ENCODE measurements at places on chromosomes 5 and 9. TPM values are rescaled to one million over a fixed set of nuclear protein-coding genes. Genes with fewer than 3 reads are reported as not detected.

DNA sequence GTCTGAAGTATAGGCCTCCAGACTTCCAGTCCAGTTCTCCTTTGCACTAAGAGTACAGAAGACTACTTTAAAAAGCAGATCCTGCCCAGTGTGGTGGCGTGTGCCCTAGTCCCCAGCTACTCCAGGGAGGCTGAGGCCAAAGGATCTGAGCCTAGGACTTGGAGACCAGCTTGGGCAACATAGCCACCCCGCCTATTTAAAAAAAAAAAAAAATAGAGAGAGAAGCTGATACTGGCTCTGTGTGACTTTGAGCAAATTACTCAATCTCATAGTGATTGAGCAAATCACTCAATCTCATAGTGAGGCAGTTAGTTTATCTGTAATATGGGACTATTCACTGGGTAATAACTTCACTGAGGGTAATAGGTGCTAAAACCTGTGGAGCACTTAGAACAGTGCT, 43.6 kb upstream of the KDM4C start:
- no peak for DNase-seq
- no peaks in the 10 kb centered on the region for H3K36me3 ChIP-seq
- no peak overlapping the region for H3K4me3 ChIP-seq

DNA sequence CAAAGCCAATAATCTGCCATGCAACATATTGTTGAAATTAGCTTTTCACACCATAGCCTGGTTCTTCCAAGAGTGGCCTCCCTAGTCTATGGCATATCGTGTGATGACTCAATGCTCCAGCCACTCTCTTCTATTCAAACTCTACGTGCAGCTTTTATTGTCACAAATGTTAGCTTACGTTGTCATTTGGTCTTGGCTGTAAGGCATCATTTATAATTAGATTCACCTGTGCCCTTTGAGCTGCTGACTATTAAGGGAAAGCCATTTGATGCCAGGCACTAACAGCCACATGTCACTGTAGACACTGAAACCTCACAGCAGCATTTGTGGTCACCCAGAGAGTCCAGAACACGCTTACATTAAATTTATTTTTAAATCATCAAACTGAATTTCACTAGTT, 66.8 kb downstream of the APBA1 start:
- no peak overlapping the region for H3K27ac ChIP-seq
- H3K4me1 ChIP-seq = no peaks in the 10 kb centered on the region
- H3K36me3 ChIP-seq = no peaks in the 10 kb centered on the region
- no peak for DNase-seq
- H3K27me3 ChIP-seq = peaks cover 1% of the 10 kb centered on the region
- no peak overlapping the region for H3K4me3 ChIP-seq

SPATA31A3 gene
- total RNA-seq = not detected

IRX4 gene
- not detected for total RNA-seq

TYRP1 gene
- not detected for total RNA-seq

DNA sequence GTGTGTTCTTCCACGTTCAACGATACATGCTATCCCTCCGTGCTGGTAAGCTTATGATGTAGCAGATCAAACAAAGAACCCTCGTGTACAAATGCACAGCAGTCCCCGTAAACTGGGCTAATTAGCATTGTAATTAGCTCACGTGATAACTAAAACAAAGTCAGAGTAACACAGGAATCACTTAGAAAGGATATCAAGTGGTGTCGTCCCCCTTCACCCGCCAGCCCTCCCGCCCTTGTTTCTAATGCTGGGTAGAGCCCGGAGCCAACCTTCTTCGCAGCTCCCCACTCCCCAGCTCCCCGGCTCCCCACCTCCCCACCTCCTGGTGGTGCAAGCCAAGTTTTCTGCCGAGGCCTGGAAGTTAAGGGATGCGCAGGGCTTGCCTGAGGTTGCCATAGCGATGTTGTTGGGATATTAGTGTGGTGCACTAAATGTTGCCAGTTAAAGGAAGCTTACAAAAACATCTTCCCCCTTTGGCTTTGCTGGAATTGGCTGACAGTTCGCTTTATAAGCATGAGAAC, 357.9 kb upstream of the CCNH start:
- H3K4me1 ChIP-seq = no peaks in the 10 kb centered on the region
- H3K27me3 ChIP-seq = peaks cover 11% of the 10 kb centered on the region
- H3K27ac ChIP-seq = no peak overlapping the region
- H3K4me3 ChIP-seq = no peak overlapping the region

DNA sequence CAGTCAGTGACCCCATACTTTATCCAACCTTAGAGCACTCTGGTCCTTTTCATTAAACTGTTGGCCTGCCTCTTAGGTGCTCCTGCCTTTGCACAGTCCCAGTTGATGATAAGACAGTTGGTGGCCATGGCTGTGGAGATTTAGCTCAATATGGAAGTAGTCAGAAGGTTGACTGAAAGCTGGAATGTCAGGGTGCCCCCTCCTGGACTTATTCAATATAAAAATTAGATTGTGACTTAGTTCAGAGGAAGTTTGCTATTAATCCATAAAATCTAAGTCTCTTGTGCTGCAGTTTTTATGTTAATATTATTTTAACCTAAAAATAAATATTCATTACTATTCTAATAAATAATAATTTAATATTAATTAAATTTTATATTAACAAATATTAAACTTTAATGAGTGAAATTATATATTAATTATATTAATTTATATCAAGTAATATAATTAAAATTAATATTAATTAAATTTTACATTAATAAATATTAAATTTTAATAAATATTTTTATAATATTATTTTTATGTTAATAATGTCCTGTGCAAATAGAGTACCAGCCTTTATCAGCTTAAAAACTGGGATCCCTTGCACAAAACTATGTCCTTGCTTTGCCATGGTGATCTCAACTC, 77.7 kb upstream of the ADAMTSL1 start:
- H3K4me1 ChIP-seq = no peaks in the 10 kb centered on the region
- no peak overlapping the region for H3K4me3 ChIP-seq
- no peak overlapping the region for H3K27ac ChIP-seq
- H3K36me3 ChIP-seq = no peaks in the 10 kb centered on the region
- no peak for DNase-seq
- H3K27me3 ChIP-seq = no peaks in the 10 kb centered on the region

GRCh38 chr5:91052977-91053740, 330.0 kb downstream of the ARRDC3 start:
- no peaks in the 10 kb centered on the region for H3K4me1 ChIP-seq
- peaks cover 22% of the 10 kb centered on the region for H3K27me3 ChIP-seq
- no peak for DNase-seq
- H3K36me3 ChIP-seq = no peaks in the 10 kb centered on the region
- H3K27ac ChIP-seq = no peak overlapping the region

DNA sequence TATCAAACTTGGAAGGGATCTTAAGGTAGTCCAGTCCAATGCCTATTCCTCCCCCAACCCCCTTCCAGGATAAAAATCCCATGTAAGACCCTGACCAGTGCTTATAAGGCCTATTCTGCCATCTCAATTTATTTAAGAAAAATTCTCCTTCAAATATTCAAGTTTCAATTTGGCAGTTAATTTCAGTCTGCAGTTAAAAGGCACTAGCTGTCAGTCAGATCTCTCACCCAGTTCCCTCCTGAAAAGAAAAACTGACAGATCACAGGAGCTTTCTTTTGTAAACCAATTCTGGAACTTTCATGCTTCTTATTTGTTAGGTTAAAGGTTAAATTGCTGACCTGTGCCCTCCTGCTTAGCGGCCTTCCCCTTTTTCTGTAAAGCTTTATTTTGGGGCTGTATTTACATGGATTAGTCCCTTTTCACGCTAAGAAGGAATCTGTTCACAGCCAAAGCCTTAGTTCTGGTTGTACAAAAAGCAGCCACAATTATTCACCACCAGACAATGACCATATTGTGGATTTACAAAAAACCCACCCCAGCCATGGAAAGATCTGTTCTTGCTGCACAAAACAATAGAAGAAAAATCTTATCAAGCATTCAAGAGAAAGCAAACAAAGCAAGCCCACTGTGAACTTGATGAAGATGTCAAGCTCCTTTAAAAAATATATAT, 68.7 kb downstream of the DENND1A start:
- H3K27ac ChIP-seq = no peak overlapping the region
- H3K27me3 ChIP-seq = no peaks in the 10 kb centered on the region
- peaks cover 2% of the 10 kb centered on the region for H3K36me3 ChIP-seq
- DNase-seq = no peak
- no peaks in the 10 kb centered on the region for H3K4me1 ChIP-seq
- H3K4me3 ChIP-seq = no peak overlapping the region

Data from activated CD4-positive, alpha-beta T cell treated with anti-CD3 and anti-CD28 coated beads, Interleukin-2, amount 10 ng/mL, durations not matched to agents 24 days and 14 days (primary cell).